ENCODE measurements at places on chromosomes 7 and 10.

DNA sequence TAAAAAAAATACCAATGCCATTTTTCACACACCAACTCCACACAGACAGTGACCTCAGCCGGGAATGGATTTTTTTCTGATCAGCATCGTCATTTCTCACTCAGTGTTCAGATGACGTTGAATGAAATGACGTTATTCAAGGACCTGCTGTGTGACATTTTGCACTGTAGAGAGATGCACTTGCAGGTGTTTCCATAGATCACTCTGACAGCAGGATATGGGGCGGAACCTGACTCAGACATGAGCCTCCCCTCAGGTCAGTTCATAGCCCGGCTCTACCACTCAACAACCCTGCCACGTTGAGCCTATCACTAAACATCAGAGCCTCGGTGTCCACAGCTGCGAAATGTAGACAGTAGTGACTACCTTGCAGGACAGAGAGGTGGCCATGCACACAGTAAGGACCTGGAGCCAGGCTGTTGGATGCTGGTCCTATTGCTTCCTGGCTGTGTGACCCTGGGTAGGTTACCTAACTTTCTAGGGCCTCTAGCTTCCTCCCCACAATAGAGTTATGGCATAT lies 41.4 kb upstream of the ANTXRL start:
- DNase-seq = no peak

DNA sequence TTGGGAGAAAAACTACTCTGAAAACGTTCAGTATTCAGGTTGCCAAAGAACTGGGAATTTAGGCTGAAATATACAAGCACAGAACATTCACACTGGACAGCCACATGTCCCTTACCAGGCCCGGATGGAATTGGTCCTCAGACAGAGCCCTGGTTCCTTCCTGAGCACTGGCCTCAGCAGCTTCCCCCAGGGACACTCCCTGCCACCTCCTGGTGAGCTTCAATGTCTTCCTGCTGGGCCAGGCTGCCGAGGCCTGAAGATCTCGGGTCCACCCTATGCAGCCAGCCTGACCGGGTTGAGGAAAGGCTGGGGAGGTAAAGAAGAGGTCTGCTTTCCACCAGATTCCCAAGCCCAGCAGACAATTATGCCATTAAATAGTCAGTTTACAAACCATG lies 24.8 kb downstream of the LEP start:
- DNase-seq = no peak

- DNase-seq = no peak
Measured at GRCh38 chr10:96505150-96506136, 8.3 kb downstream of the TLL2 start.

DNA sequence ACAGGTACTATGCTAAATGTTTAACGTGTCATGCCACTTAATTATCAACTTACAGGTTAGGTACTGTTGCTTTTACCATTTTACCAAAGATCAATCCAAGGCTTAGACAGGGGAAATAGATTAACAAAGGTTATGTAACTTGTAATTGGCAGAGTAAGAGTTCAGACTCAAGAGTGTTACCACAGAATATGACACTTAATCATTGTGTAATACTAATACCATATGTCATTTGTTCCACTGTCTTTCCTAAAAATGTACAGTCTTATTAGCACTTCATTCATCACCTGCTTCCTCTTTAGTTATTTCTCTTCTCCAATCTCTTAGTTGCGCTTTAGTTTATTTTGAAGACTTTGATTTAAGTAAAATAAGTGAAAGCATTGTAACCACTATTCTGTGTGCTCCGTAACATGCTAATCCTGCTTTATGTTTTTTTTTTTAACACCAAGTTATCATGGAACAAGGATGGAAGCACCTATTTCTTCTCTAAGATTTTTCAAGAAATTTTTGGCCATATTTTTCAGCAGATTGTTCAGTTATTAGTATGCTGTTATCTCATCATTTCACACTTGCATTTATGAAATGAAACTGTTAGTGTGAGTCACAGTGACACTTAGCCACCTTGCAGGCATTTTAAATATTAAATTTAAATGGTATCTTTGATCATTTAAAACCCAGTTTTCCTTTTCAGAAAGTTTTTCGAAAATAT lies 197.3 kb downstream of the PHF14 start:
- DNase-seq = no peak

- DNase-seq = no peak
Measured at GRCh38 chr10:22372917-22373316, 27.6 kb downstream of the SPAG6 start.

- no peak for DNase-seq
Measured at GRCh38 chr7:43647339-43647672, 64.4 kb downstream of the STK17A start.

DNA sequence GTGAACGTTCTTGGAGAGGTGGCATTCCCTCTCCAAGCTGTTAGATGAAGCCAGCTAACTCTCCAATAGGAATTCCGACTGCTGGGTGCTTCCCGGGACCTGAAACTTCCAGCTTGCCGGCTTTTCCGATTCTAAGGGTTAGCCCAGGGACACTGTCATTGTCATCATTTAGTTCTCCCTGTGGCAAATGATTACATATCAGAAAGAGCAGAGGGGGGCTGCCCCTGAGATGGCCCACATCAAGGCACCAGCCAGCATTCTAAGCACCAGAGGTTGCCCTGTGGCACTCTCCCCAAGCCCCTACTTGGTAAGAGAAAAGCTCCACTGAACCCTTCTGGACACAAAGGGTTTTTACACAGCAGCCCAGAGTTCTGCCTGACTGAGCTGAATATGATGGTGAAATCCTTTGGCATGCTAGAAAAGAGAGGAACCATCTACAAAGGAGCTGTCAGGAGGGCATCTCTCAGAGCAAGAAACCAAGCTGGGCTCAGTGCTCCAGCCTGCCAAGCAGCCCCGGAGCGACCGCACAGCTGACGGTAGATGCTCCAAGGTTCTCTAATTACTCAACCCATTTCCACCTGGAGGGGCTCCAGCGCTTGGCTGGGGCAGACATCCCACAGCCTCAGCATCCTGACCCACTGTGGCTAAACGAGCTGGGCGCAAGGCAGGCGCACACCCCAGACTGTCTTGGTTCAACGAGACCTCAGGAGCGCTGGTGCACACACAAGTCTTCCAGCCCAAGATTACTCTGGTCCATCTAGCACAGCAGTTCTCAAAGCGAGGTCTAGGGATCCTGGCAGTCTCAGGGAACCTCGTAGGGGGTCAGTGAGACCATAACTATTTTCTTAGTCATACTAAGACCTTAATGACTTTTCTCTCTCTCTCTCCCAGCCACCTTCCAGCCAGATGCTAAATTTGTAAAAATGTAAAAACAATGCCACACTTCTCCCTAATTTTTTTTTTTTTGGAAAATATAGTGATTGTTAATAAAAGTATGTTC lies 160.5 kb downstream of the GFRA1 start:
- no peak for DNase-seq

GRCh38 chr10:5094265-5095205 lies at the start of gene AKR1C3:
Gene AKR1C3, plus strand, starts transcription at chr10:5094414. Its CDS starts 31 bp downstream, at chr10:5094445.
- no peak for DNase-seq
